ENCODE measurements at places on chromosomes 4 and X.

GRCh38 chr4:105520819-105521790 is 31.3 kb upstream of the ARHGEF38 start:
- DNase-seq = peak; percentile 60
- H3K27ac ChIP-seq = no peak overlapping the region
- no peaks in the 10 kb centered on the region for H3K4me1 ChIP-seq
- no peaks in the 10 kb centered on the region for H3K36me3 ChIP-seq

- no peaks in the 10 kb centered on the region for H3K4me1 ChIP-seq
- H3K27me3 ChIP-seq = no peaks in the 10 kb centered on the region
- H3K36me3 ChIP-seq = no peaks in the 10 kb centered on the region
- no peak overlapping the region for H3K27ac ChIP-seq
- H3K4me3 ChIP-seq = no peak overlapping the region
These were observed 191.7 kb upstream of the RASGEF1B start for GRCh38 chr4:81663368-81663767.

DNA sequence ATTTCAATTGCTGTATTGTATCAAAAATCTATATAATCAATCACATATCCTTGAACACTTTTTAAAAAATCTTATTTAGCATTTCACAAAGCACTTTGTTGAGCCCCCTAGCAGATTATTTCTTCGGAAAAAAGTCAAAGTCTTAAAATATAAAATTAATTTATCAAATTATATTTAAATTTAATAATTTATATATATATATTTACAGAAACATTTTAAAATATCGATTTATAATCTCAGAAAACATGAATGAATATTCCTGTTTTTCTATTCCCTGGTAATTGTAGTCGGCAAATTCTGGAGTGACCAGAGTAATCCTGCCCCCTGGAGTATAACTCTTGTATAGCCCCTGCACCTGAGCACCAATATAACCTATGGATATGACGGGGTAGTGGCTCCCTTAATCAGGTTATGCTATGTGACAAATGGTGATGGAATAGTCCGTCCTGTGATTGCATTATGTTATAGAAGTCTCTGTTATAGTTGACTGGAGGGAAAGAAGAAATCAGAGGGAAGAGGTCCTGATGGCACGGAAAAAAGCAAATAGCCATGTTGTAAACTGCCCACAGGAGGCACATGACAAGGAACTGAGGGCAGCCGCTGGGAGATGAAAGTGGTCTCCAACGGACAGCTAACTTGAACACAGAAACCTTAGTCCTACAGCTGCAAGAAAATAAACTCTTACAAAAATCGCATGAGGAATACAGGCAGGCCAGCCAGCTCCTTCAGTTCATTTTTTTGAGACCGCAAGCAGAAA is 1092.3 kb downstream of the ARAP2 start:
- no peaks in the 10 kb centered on the region for H3K36me3 ChIP-seq
- no peak overlapping the region for H3K4me3 ChIP-seq

DNA sequence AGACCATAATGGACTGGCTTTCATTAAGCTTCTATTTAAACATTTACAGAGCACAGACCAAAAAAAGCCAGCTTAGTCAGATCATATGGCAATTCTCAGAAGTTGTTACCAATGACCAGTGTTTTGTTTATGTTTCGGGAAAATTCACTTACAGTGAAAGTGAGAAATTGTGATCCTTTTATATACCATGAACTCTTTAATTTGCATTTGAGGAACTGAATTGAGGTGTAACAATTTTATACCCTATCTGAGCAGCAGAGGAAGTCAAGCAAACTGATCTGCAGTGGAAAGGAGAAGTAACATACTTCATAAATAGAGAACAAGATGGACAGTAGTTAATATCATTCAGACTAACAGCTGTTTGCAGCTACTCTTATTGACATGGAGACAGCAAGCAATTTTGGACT is 97.1 kb downstream of the TMA16 start:
- no peaks in the 10 kb centered on the region for H3K4me1 ChIP-seq
- no peaks in the 10 kb centered on the region for H3K27me3 ChIP-seq
- no peaks in the 10 kb centered on the region for H3K36me3 ChIP-seq

DNA sequence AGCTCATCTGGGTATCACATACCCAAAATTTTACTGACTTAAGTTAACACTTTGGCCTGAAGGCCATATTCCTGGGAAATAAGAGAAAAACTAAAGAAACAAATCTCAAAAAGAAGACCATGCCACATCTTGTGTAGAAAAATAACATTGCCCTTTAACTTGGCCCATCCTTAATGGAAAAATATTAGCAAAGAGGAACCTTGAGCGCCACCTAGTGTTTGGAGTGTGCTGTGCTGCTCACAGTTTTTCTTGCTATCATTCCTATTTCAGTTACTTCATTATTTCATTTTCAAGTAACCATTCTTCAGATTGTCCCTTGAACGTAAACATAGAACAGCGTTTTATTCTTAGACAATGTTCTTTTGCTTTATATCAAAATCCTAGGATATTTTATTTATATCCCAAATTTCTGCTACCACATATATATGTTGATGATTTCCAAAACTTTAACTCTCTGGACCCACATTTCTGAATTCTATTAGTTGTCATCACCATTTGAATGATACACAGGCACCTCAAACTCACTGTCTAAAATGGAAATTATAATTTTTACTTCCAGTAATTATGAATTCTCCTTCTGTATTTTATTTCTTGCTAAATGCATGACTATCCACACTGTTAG is 999.0 kb upstream of the ADGRL3 start:
- H3K4me1 ChIP-seq = no peaks in the 10 kb centered on the region
- H3K36me3 ChIP-seq = no peaks in the 10 kb centered on the region
- peak; percentile 73 for DNase-seq
- H3K4me3 ChIP-seq = no peak overlapping the region

- no peak overlapping the region for H3K27ac ChIP-seq
- H3K4me1 ChIP-seq = peaks cover 17% of the 10 kb centered on the region
- no peaks in the 10 kb centered on the region for H3K36me3 ChIP-seq
- H3K4me3 ChIP-seq = no peak overlapping the region
These were observed 8.3 kb upstream of the LNX1 start for GRCh38 chr4:53599632-53600031.

- DNase-seq = no peak
- H3K4me3 ChIP-seq = no peak overlapping the region
- H3K27ac ChIP-seq = no peak overlapping the region
- no peaks in the 10 kb centered on the region for H3K4me1 ChIP-seq
These were observed 320.1 kb downstream of the TRIML1 start for GRCh38 chr4:188459381-188459780.

GRCh38 chr4:73867783-73868182 is 1.4 kb upstream of the CXCL1 start:
- H3K27me3 ChIP-seq = peaks cover 5% of the 10 kb centered on the region
- no peaks in the 10 kb centered on the region for H3K36me3 ChIP-seq
- peak overlapping the region; percentile 62 for H3K27ac ChIP-seq
- no peak for DNase-seq
- H3K4me1 ChIP-seq = peaks cover 28% of the 10 kb centered on the region

- H3K27me3 ChIP-seq = peaks cover 2% of the 10 kb centered on the region
- no peaks in the 10 kb centered on the region for H3K36me3 ChIP-seq
- DNase-seq = no peak
- H3K4me1 ChIP-seq = peaks cover 10% of the 10 kb centered on the region
- no peak overlapping the region for H3K4me3 ChIP-seq
These were observed 356.5 kb downstream of the MID1IP1 start for GRCh38 chrX:39157796-39158195.

GRCh38 chr4:76365636-76366035 is 55.3 kb downstream of the CCDC158 start:
- peaks cover 5% of the 10 kb centered on the region for H3K36me3 ChIP-seq
- no peak overlapping the region for H3K4me3 ChIP-seq
- no peak for DNase-seq
- H3K27ac ChIP-seq = no peak overlapping the region
- no peaks in the 10 kb centered on the region for H3K27me3 ChIP-seq
- H3K4me1 ChIP-seq = no peaks in the 10 kb centered on the region

- no peak overlapping the region for H3K27ac ChIP-seq
- no peaks in the 10 kb centered on the region for H3K27me3 ChIP-seq
- no peaks in the 10 kb centered on the region for H3K4me1 ChIP-seq
These were observed 29.9 kb downstream of the TRMT2B start for GRCh38 chrX:101022020-101022419.

DNA sequence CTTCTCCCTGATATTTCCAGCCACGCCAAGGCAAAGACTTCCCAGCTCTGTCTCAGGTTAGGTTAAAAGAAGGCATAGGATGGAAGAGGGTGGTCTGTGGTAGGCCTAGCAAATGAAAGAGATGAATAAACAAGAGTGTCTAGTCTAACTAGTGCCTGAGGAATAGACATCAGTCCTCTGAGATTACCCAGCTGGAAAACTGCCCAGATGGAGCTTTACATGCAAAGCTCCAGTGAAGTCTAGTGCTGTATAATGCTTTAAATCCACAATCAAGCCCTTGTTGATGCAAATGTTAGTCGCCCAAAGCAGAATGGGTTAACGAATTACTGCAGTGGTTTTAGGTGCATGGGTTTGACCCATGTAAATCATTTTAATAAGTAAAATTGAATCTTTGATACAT is 24.8 kb upstream of the GUCY1B1 start:
- no peaks in the 10 kb centered on the region for H3K27me3 ChIP-seq
- H3K27ac ChIP-seq = no peak overlapping the region

DNA sequence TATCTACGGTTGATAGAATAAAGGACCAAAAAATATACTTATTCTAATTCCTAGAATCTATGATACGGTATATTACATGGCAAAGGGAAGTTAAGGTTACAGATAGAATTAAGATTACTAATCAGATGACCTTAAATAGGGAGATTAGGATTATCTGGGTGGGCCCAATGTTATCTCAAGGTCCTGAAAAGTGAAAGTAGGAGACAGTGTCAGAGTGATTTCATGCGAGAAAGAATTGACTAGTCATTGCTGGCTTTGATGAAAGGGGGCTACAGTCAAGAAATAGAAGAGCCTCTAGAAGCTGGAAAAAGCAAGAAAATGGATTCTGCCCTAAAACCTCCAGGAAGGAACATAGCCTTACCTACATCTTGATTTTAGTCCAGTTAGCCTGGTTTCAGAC is 176.9 kb upstream of the PPP1R2C start:
- H3K4me1 ChIP-seq = no peaks in the 10 kb centered on the region
- H3K36me3 ChIP-seq = no peaks in the 10 kb centered on the region
- H3K27me3 ChIP-seq = no peaks in the 10 kb centered on the region

DNA sequence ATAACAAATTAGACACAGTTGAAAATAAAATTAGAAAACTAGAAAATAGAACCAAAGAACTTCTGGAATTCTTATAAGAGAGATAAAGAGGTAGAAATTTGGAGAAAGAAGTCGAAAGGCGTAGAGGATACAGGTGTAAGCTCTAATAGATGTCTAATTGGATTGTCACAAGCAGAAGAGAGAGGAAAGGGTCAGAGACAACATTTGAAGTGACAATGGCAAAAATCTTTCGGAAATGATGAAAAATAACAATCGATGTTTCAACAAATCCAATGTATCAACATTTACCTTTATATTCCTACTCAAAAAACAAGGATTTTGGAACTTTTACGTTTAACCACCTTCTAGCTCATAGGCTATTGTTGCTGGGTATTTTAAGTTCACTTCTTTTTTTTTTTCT is 3.8 kb downstream of the CXCL8 start:
- no peaks in the 10 kb centered on the region for H3K36me3 ChIP-seq
- no peaks in the 10 kb centered on the region for H3K4me1 ChIP-seq
- no peak overlapping the region for H3K4me3 ChIP-seq
- H3K27ac ChIP-seq = no peak overlapping the region
- no peaks in the 10 kb centered on the region for H3K27me3 ChIP-seq

- no peak for DNase-seq
- no peak overlapping the region for H3K27ac ChIP-seq
- H3K4me3 ChIP-seq = no peak overlapping the region
- peaks cover 3% of the 10 kb centered on the region for H3K4me1 ChIP-seq
These were observed 521.9 kb downstream of the FAT4 start for GRCh38 chr4:125836597-125837195.

GRCh38 chr4:5545271-5545670 is 163.1 kb downstream of the EVC2 start:
- no peaks in the 10 kb centered on the region for H3K4me1 ChIP-seq
- H3K27ac ChIP-seq = no peak overlapping the region
- peaks cover 18% of the 10 kb centered on the region for H3K36me3 ChIP-seq
- H3K4me3 ChIP-seq = no peak overlapping the region

- no peak overlapping the region for H3K27ac ChIP-seq
- no peaks in the 10 kb centered on the region for H3K36me3 ChIP-seq
- H3K4me3 ChIP-seq = no peak overlapping the region
- H3K4me1 ChIP-seq = no peaks in the 10 kb centered on the region
These were observed 1328.0 kb downstream of the FSTL5 start for GRCh38 chr4:160835789-160836188.

DNA sequence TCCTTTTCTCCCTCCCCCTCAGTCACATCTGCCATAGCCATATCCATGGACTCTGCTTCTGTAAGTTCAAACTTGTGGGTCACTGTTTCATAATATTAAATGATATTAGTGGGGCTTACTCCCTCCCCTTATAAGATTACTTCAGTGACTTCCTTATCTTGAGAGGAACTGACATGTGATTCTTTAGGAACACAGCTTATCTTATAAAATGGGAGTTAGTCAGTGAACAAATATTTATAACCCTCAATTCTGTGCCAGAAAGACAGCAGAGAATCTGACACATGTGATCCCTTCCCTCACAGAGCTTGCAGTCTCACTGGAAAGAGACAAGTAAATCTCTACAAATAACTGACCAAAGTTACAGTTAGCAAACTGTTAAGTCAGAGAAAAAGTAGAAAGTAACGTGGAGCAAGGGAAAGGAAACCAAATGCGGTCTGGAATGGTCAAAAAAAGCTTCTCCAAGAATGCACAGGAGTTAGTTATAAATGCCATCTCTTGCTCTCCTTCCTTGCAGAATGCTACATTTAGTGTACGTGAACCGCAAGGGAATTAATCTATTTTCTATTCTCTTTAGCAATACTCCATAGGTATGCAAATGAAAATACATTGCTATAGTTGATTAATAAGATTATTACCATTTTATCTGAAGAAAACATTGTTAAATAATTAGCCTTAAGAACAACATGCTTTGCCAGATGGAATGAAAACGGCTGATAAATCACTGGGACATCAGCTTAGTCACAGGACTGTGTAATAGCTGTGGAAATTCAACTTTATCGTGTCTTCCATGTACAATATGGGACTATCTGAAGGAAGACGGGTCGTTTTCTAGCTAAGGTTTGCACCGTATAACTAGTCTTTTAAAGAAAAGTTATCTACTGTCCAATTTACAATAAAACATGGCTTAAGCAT is 29.0 kb downstream of the SGMS2 start:
- no peak overlapping the region for H3K27ac ChIP-seq
- no peaks in the 10 kb centered on the region for H3K4me1 ChIP-seq
- H3K4me3 ChIP-seq = no peak overlapping the region
- no peak for DNase-seq
- no peaks in the 10 kb centered on the region for H3K36me3 ChIP-seq
- no peaks in the 10 kb centered on the region for H3K27me3 ChIP-seq

- H3K4me1 ChIP-seq = peaks cover 29% of the 10 kb centered on the region
- peaks cover 2% of the 10 kb centered on the region for H3K27me3 ChIP-seq
- H3K4me3 ChIP-seq = no peak overlapping the region
- no peak overlapping the region for H3K27ac ChIP-seq
- no peak for DNase-seq
These were observed 30.3 kb downstream of the NFKB1 start for GRCh38 chr4:102531462-102531861.

- H3K27ac ChIP-seq = no peak overlapping the region
- no peaks in the 10 kb centered on the region for H3K27me3 ChIP-seq
- no peak overlapping the region for H3K4me3 ChIP-seq
- no peaks in the 10 kb centered on the region for H3K36me3 ChIP-seq
These were observed 4.0 kb downstream of the TXK start for GRCh38 chr4:48130100-48130499.

GRCh38 chr4:14299166-14299565 is 671.6 kb upstream of the BOD1L1 start:
- H3K27me3 ChIP-seq = no peaks in the 10 kb centered on the region
- H3K36me3 ChIP-seq = no peaks in the 10 kb centered on the region
- H3K4me3 ChIP-seq = no peak overlapping the region
- H3K4me1 ChIP-seq = no peaks in the 10 kb centered on the region
